ENCODE measurements at places on chromosomes 6 and 20.

GRCh38 chr6:133787859-133788505 lies 100.9 kb upstream of the TCF21 start:
- no peak for DNase-seq

DNA sequence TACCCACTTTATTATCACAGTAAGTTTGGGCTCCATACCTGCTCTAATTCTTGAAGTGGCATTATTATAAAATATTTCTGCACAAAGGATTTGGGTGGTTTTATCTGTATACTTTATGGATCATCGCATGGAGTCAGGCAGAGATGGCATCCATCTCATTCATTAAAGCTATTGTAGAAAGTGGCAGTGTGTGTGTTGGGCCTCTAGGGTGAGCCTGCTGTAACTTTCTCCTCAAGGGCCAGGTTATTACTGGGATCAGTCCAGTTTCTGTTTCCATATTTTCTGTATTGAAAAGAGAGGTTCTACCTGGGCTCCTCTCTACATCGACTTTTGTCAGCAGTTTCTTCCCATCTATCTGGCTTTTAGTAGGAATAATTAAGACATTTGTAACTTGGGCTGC lies 511.1 kb downstream of the MMUT start:
- DNase-seq, result no peak

DNA sequence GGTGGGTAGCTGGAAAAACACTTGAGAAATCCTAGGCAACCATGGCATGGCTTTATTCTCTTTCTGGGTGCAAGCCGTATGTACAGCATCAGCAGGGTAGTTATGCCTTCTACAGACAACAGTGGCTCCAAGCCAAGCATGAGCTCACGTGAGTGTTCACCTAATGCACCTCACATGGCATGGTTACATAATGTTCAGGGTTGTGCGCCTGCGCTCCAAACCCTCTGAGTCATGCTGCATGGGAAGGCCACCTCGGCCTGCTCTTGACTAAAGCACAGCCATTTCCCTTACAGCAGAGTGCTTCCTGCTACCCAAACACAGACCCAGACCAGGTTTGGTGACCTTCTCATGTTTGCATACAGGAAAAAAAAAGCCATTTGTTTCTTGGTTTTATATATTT lies 96.2 kb downstream of the VIP start:
- no peak for DNase-seq

DNA sequence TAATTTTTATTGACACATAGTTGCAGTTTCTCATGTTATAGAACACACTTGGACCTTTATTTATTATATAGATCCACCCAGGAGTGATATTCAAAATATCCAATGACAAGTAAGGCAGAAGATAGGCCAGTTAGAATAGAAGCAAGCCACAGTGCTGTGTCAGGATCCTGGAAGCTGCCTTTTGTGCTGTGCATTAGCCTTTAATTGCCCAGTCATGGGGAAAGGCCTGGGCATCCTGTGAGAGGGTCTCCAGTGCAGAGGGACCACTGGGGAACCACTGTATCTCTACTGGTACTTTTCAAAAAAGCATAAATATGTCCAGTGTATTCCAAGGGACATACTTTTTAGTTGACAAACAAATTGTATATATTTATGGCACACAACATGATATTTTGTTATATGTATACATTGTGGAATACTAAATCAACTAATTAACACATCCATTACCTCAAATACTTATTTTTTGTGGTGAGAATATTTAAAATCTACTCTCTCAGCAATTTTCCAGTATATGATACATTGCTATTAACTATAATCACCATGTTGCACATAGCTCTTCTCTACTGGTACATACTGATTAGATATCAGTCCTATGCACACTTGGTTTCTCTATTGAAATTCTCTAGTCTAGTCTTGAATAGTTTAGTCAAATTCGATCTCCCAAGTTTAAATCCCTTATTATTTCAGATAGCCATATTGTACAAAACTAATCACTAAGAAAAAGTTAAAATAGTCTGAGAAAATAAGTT lies 59.5 kb downstream of the CDC40 start:
- no peak for DNase-seq

- DNase-seq, result no peak
Measured at GRCh38 chr20:9200196-9200595, 131.3 kb downstream of the PLCB4 start.

GRCh38 chr6:4781426-4781825 lies 5.2 kb downstream of the CDYL start:
- no peak for DNase-seq

- DNase-seq, result no peak
Measured at GRCh38 chr6:132218059-132218696, 183.1 kb downstream of the MOXD1 start.

GRCh38 chr20:35180266-35180665 lies 8.4 kb downstream of the PROCR start:
- DNase-seq, result no peak

GRCh38 chr6:38364127-38364526 lies 275.6 kb downstream of the BTBD9 start:
- DNase-seq, result no peak

- DNase-seq, result no peak
Measured at GRCh38 chr6:14276071-14276470, 158.5 kb downstream of the CD83 start.

- no peak for DNase-seq
Measured at GRCh38 chr20:62688855-62689460, 19.7 kb upstream of the NTSR1 start.

GRCh38 chr6:169529931-169530751 lies 171.7 kb downstream of the WDR27 start:
- peak; percentile 8 for DNase-seq

DNA sequence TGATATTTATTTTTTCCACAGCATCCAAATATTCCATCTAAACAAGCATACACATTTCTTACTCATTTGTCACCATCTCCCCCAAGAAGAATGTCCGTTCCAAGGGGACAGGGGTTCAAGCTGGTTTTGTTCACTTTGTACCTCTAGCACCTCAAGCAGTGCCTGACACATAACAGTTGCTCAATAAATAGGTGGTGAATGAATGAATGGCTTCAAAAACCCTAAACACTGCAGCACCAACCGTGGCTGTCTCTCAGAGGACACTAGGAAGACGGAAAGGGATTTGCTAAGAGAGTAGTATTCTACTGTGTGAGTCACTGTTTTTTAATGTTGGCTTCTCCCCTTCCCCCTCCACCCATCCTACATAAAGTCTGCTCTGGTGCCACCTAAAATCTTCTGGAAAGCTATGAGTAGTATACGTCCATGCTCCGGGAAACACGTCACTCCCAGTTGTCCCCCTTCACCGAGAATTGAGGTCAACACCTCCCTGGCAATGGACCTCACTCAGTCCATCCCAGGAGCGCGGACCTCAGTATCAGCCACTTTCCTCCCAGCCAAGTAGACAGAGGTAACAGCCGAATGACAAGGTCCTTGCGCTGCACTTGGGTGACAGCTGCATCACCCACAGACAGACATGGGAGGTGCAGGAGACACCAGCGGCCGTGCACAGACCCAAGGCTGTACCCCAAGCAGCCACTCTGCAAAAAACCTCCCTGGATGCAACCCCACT lies 107.4 kb downstream of the PREX1 start:
- DNase-seq, result no peak

GRCh38 chr20:13348311-13349234 lies 127.5 kb downstream of the ISM1 start:
- no peak for DNase-seq

GRCh38 chr6:132418235-132418965 lies 17.1 kb upstream of the MOXD1 start:
- DNase-seq, result no peak

DNA sequence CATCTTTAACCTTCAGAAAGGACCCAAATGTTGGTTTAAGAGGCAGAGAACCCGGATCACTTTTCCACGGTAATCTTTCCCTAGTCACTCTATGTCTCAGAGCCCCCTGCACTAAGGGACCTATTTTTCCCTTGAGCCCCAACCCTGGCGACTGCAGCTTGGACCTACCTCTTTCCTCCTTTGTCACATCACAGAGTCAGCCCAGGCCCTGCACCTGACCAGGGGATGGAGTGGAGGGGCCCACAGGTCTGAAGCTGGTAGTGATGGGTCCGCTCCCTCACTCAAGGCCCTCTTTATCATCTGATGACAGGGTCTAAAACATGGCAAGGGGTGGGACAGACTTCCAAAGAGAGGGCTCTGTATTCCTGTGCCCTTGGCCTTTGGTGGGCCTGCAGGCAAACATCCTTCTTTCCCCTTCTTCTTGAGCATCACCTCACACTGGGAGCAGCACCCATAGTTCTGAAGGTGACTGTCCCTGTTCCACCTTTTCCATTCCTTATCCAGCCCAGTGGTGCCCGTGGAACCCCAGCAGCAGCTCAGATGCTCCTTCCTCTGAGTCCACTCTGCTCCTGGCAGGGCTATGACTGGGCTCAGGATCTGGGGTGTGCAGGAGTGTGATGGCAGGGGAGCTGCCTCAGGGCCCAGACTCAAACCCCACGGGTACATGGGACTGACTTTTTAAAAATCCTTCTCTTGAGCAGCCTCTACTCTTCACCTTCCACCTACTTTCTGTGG lies 6.3 kb downstream of the RAET1L start:
- DNase-seq, result no peak

GRCh38 chr6:119360262-119360915 lies 10.8 kb upstream of the MAN1A1 start:
- DNase-seq, result no peak

DNA sequence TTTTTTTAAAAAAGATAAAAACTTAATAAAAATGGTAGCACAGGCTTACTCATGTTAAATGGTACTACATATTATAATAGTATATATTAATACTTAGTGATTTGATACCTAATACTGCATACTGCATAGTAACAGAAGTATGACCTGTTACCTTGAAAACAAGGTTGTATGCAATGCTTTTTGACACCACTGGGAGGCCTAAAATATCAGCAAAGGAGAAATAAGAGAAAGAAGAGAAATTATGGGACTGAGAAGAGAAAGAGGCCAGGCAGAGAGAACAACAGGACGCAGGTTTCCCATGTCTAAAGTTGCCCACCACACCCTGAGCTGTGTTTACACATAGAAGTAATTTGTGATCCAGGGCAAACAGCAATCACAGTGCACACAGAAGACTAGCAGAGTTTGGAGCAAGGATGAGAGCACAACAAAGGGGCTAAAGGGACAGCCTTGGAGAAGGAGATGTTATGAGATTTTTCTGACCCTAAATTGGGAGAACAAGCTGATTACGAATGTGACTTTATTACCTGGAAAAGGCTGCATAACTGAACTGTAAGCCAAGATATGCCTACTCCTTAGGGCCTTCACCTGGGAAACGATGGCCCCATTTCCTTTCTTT lies 73.2 kb downstream of the ROS1 start:
- no peak for DNase-seq

DNA sequence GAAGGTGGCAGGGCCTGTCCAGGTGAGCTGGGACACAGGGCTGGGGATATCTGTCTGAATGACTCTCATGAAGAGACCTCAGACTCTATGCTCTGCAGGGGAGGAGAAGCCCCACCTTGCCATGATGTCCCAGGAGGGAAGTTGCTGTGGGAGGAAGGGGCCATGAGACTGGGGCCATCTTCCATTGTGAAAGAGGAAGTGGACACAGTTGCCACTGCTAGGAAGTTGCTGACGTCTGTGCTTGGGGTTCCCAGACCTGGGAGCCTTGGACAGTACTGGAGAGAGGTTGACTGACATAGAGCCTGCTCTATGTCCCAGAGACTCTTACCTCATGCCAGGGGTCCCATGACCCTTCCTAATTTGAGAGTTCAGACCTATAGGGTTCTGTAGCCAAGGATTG lies 24.5 kb downstream of the SIRPB1 start:
- no peak for DNase-seq

DNA sequence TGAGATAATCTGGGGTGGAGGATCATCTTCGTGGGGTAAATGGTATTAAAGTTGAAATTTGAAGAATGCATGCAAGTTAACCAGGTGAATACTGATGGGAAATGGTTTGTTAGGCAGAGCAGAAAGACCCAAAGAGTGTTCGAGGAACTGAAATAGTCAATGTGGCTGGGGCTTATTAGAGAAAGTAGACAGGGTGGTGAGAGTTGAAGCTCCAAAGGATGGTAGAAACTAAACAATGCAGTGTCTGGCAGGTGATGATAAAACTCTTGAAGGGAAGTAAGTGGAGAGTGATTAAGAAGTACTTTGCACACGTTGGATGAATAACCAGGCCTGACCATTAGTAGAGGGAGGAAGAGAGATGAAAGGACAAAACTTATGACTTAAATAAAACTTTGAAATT lies 39.8 kb upstream of the CENPW start:
- DNase-seq, result no peak

GRCh38 chr6:151627689-151628444 lies 134.1 kb downstream of the CCDC170 start:
- DNase-seq, result no peak

GRCh38 chr6:129684903-129685661 lies 24.9 kb downstream of the ARHGAP18 start:
- DNase-seq, result no peak

- no peak for DNase-seq
Measured at GRCh38 chr20:24672886-24673677, 203.7 kb downstream of the SYNDIG1 start.

- no peak for DNase-seq
Measured at GRCh38 chr20:11832851-11833250, 84.8 kb upstream of the BTBD3 start.

DNA sequence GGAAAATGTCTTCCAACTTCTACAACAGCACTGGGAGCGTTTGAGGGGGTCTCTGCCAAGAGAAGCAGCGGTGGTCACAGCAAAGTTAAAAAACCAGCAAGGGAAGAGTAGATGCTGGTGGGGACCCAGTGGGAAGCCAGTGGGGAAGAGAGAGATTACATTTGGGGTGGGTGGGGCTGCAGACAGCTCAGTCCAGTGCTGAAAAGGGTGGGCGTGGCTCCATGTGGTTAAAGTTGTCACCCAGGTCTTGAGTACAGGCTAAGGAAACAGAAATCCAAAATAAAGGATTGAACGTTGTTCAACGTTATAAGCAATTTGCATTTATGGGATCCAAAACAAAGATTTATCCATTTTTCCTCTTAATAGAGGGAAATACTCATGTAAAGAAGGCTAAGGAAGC lies 106.3 kb upstream of the LY86 start:
- no peak for DNase-seq

DNA sequence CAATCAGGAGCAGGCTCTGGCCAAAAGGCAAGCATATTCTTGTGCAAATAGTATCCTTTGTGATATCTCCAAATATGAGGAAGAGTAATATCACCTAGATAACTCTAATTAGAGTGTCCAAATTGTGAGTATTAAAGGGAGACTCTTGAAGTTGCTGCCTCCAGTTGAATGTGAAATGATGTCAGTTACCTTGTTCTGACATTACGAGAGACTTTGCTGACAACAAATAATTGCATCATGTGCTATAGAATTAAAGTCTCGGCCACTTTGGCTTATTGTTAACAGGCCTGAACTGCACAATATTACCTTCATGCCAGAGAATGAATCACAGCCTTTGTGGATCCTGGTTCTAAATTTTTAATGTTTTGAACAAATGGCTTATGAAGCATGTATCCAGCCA lies 106.5 kb downstream of the AIG1 start:
- DNase-seq, result no peak

DNA sequence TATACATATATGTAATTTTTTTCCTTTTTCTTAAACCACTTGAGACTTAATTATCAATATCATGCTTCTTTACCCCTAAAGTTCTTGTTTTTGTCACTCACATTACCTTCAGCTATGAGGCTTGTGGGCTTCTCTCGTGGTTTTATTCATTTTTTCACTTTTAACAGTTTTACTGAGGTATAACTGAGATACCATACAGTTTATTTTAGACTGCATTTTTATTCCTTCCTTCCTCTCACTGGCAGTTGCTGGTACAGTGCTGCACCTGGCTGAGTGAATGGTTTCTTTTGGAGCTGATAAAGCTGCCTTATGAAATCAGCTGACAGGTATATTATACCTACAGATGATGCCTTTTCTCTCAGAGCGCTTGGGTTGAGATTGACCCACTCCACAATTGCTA lies 54.4 kb downstream of the LRP11 start:
- DNase-seq, result no peak
